Adrenal gland (tissue), 19 donors: ENCODE measurements at places on chromosomes 2 and 18.

GRCh38 chr18:51020536-51020935 is 9.5 kb upstream of the SMAD4 start:
- no peak overlapping the region for H3K27ac ChIP-seq
- DNase-seq, result no peak
- no peaks in the 10 kb centered on the region for H3K27me3 ChIP-seq
- H3K4me3 ChIP-seq, result no peak overlapping the region
- H3K4me1 ChIP-seq, result peaks cover under 1% of the 10 kb centered on the region
- no peaks in the 10 kb centered on the region for H3K36me3 ChIP-seq

DNA sequence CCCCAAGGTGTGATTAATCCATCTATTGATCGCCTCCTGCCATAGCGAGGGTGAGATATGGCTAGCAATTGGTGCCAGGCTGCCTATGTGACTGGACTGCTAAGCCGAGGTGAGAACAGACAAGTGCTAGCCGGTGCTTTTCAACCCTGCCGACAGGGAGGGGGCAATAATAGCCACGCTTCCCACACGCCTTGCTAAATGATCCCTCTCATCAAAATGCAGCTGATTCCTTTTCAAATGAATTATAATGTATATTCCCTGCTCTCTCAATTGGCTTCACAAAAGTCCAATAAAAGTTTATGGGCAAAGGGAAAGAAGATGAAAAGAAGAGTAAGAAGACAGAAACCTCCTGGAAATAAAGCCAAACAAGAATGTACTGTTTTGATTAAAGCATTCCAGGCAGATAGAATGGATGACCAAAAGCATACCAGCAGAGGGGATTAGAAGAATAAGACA is 235.6 kb downstream of the ICOS start:
- peaks cover 7% of the 10 kb centered on the region for H3K4me1 ChIP-seq
- no peaks in the 10 kb centered on the region for H3K27me3 ChIP-seq

GRCh38 chr2:151007365-151007764 is 254.3 kb downstream of the RBM43 start:
- H3K36me3 ChIP-seq, result no peaks in the 10 kb centered on the region
- H3K27ac ChIP-seq, result no peak overlapping the region
- H3K27me3 ChIP-seq, result no peaks in the 10 kb centered on the region
- no peak for DNase-seq
- no peak overlapping the region for H3K4me3 ChIP-seq

DNA sequence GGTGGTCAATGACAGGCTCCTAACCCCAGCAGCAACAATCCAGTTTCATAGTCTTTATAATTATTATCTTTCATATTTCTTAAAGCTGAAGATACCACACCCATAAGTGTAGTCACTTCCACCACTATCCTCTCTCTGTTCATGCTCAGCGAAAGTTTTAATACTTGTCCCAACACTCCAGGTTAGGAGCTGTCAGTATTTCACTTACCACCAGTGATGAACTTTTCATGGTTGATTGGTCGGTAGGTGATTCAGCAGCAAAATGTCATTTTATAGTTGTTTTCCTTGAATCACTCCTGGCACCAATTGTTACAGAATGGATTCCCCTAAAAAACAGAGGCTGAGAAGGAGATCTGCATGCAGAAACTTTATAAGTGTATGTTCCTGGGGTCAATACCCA is 324.9 kb downstream of the CCDC85A start:
- no peaks in the 10 kb centered on the region for H3K27me3 ChIP-seq
- H3K4me3 ChIP-seq, result no peak overlapping the region
- no peaks in the 10 kb centered on the region for H3K36me3 ChIP-seq
- H3K27ac ChIP-seq, result no peak overlapping the region
- H3K4me1 ChIP-seq, result no peaks in the 10 kb centered on the region
- no peak for DNase-seq

- H3K4me1 ChIP-seq, result no peaks in the 10 kb centered on the region
- H3K36me3 ChIP-seq, result no peaks in the 10 kb centered on the region
- no peaks in the 10 kb centered on the region for H3K27me3 ChIP-seq
- no peak for DNase-seq
- no peak overlapping the region for H3K4me3 ChIP-seq
Measured at GRCh38 chr2:107202962-107203591, 317.1 kb upstream of the ST6GAL2 start.

GRCh38 chr18:23415515-23415914 is 37.6 kb upstream of the RIOK3 start:
- no peaks in the 10 kb centered on the region for H3K4me1 ChIP-seq
- no peak overlapping the region for H3K4me3 ChIP-seq

- H3K4me1 ChIP-seq, result no peaks in the 10 kb centered on the region
- H3K27ac ChIP-seq, result no peak overlapping the region
- no peak for DNase-seq
- H3K27me3 ChIP-seq, result no peaks in the 10 kb centered on the region
- H3K36me3 ChIP-seq, result no peaks in the 10 kb centered on the region
Measured at GRCh38 chr2:129318581-129319421, 660.7 kb upstream of the RAB6C start.

DNA sequence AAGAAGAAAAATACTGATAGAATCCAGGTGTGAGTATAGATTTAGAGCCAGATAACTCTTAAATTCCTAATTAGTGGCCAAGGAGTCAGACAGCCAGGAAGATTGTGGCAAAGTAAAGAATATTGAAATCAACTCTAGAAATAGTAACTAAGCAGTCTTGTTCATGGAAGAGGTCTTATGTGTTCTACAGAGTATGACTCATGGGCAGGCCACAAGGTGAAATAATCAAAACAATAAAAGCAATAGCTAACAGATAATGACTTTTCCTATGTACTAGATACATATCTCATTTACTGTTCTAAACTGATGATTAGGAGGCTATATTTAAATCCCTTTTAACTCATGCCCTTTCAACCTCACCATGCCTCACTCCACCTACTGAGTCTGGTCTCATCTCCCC is 227.4 kb upstream of the COL3A1 start:
- H3K4me1 ChIP-seq, result no peaks in the 10 kb centered on the region
- H3K4me3 ChIP-seq, result no peak overlapping the region
- no peak overlapping the region for H3K27ac ChIP-seq
- no peak for DNase-seq

GRCh38 chr2:63189026-63189425 is 138.4 kb downstream of the OTX1 start:
- H3K4me1 ChIP-seq, result no peaks in the 10 kb centered on the region
- H3K36me3 ChIP-seq, result no peaks in the 10 kb centered on the region
- H3K27ac ChIP-seq, result no peak overlapping the region
- no peak overlapping the region for H3K4me3 ChIP-seq
- no peaks in the 10 kb centered on the region for H3K27me3 ChIP-seq
- no peak for DNase-seq

- no peaks in the 10 kb centered on the region for H3K36me3 ChIP-seq
- no peak overlapping the region for H3K4me3 ChIP-seq
- H3K27ac ChIP-seq, result no peak overlapping the region
Measured at GRCh38 chr2:176390276-176391147, 121.3 kb downstream of the MTX2 start.

- no peak for DNase-seq
- H3K4me1 ChIP-seq, result no peaks in the 10 kb centered on the region
- H3K4me3 ChIP-seq, result no peak overlapping the region
- H3K27me3 ChIP-seq, result peaks cover 4% of the 10 kb centered on the region
Measured at GRCh38 chr2:70312560-70312959, 10.7 kb upstream of the FAM136A start.

- no peaks in the 10 kb centered on the region for H3K4me1 ChIP-seq
- H3K4me3 ChIP-seq, result no peak overlapping the region
- no peaks in the 10 kb centered on the region for H3K27me3 ChIP-seq
- H3K27ac ChIP-seq, result no peak overlapping the region
Measured at GRCh38 chr18:56903686-56904085, 243.2 kb upstream of the BOD1L2 start.

DNA sequence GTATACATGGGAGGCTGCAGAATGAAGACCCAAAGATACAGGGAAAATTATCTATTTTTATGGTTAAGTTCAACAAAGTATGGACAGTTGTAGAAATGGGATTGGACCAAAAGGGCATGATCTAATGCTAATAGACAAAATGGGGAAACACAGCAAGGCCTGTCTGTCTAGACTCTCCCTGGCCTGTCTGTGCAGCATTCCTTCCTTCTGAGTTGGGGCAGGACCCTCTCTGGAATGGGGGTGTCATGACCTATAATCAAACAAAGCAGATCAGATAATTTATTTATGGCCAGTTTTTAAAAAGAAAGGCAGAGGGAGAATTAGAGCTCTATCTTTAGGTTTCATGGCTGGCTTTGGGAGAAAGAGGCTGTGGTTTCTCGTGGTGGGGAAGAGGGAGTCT is 104.4 kb downstream of the CTIF start:
- H3K4me3 ChIP-seq, result no peak overlapping the region
- no peak for DNase-seq
- no peaks in the 10 kb centered on the region for H3K27me3 ChIP-seq
- no peaks in the 10 kb centered on the region for H3K4me1 ChIP-seq
- H3K27ac ChIP-seq, result no peak overlapping the region

DNA sequence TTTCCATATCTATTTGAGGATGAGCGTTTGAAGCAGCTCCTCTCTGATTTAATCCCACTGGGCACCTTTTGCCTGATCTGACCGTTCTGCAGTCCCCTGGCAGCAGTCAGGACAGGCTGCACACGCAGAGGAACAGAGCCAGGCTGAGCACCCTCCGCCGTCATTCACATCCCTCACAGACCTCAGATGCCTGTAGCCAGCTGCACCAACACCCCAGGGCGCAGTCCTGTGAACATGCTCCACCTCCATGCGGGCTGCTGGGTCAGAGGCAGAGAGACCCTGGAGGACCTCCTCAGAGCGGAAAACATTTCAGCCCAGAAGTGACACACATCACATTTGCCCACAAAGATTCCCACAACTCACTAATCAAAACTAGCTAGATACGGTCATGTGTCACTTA is 146.1 kb downstream of the SEPTIN10 start:
- no peaks in the 10 kb centered on the region for H3K36me3 ChIP-seq

DNA sequence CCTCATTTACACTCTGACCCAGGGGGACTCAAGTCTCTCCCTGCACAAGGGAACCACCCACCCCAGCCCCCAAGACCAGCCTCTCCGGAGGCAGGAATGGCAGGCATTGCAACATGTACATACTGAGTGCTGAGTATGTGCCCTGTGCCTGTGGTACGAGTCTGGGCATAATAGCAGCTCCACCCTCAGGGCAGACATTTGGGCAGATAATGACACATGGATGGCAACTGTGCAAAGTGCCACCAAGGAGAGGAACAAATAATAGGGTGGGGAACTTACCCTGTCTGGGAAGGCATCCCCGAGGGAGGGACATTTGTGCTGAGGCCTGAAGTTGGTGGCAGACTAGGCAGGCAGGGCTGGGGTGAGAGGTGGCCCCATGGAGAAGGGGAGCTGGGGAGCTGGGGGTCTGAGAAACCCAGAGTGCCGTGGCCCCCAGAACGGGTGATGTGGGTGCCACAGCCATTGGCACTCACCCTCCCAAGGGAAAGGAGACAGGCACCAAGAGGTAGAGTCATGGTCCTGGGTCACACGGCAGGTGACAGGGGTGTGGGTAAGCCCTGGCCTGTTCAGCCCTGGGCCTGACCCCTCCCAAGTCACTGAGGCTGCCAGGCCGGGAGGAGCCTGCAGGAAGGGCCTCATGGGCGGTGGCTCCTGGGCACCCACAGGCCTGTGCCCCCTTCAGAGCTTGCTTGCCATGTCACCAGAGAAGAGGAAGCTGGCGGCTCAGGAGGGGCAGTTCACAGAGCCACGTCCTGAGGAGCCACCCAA is 15.7 kb upstream of the GPR17 start:
- H3K4me1 ChIP-seq, result no peaks in the 10 kb centered on the region
- H3K4me3 ChIP-seq, result no peak overlapping the region
- no peaks in the 10 kb centered on the region for H3K36me3 ChIP-seq
- H3K27me3 ChIP-seq, result no peaks in the 10 kb centered on the region

GRCh38 chr18:8609659-8610458 is 622 bp downstream of the RAB12 start:
- no peaks in the 10 kb centered on the region for H3K27me3 ChIP-seq
- peak; percentile 39 for DNase-seq
- peak overlapping the region; percentile 52 for H3K4me3 ChIP-seq
- no peaks in the 10 kb centered on the region for H3K36me3 ChIP-seq
- H3K27ac ChIP-seq, result peak overlapping the region; percentile 76

DNA sequence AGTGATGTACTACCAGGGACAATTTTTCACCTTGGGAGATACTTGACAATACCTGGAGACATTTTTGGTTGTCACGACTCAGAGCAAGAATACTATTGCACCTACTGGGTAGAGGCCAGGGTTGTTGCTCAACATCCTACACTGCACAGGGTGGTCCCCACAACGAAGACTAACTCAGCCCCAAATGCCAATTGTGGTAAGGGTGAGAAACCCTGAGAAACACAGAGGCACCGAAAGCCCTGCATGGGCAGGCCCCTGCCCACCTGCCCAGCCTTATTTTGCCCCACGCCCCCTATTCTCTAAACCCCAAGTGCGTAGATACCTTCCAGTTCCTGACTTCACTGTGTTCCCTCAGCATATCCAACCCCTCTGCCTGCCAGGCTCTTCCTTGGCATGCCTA is 163.1 kb upstream of the PKDCC start:
- DNase-seq, result no peak
- H3K4me1 ChIP-seq, result no peaks in the 10 kb centered on the region
- no peaks in the 10 kb centered on the region for H3K27me3 ChIP-seq
- no peaks in the 10 kb centered on the region for H3K36me3 ChIP-seq
- H3K27ac ChIP-seq, result no peak overlapping the region

DNA sequence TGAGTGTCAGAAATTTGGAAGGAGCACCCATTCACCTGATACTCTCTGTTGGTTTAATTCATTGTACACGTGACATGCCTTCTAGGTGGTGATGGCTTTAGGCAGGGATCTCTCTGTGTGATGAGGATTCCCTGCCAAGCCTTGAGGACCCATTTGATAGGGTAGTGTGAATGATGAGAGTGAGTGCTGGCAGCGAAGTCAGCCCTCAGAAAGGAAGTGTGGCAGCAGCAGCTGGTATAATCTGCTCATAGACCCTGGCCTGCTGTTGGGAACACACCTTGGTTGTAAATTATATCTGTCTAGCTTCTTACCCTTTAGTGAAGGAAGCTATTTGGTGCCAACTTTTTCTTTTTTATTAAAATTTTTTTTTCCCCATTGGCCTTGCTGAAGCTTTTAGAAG is 164.5 kb downstream of the HAUS1 start:
- H3K27me3 ChIP-seq, result no peaks in the 10 kb centered on the region
- H3K4me3 ChIP-seq, result no peak overlapping the region
- H3K36me3 ChIP-seq, result no peaks in the 10 kb centered on the region

DNA sequence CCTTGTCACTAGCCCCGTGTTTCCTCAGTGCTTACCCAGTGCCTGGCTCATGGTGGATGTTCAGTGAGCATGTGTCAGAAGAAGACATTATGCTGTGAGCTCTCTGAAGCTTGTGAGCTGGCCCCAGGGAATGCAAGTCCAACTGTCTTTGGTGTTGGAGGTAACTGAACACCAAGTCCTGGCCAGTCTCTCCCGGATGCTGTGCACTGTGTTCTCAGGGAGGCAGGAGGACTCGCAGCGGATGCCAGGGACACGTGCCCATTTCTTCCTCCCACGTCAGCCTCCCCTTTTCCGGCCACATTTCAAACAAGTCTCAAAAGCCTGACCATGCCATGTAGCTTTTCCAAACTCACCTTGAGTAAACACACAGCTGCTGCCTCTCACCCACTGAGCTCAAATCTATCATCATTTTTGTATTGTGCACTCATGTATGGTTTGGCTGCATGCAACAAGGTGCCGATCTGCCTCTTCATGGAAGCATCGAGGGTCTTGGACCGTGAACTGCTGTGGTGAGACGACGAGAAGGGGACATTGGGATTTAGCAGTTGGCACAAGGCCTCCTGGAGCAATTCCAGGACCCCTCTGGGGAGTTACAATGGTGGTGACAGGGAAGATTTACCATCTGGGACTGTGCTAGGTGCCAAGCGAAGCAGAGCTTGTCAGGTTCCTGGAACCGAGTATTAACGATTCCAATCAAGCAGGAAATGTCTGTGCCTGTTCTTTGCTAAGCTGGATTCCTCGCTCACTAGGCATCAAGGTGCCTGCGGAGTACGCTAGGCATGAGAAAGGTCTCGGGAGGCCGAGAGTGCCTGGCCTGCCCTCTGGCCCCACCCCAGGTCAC is 44.4 kb upstream of the MGAT4A start:
- DNase-seq, result no peak
- H3K36me3 ChIP-seq, result no peaks in the 10 kb centered on the region
- no peak overlapping the region for H3K27ac ChIP-seq
- no peak overlapping the region for H3K4me3 ChIP-seq
